ENCODE measurements at places on chromosomes 11 and 22.
A peak's percentile ranks its signal among the peaks of the same experiment; 100 is the strongest.

DNA sequence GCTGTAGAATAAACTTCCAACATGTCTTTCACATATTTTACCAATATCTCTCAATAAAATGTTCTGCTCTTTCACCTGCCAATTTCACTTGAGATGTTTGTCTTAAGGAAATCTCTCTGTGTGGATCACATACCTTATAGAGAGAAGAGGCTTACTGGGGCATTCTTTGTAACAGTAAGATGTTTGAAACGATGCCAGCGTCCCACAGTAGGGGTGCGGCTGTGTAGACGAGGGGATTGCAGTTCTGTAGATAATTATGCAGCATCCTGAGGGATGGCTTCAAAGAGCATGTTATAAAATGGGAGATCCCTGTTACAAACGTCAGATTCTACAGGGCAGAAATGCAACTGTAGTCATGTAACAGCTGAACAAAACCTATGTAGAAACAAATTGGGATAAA is 200.0 kb downstream of the TBC1D22A start:
- no peak for ATAC-seq

- ATAC-seq, result no peak
Observed at GRCh38 chr11:3188496-3189195, 23.5 kb upstream of the OSBPL5 start.

DNA sequence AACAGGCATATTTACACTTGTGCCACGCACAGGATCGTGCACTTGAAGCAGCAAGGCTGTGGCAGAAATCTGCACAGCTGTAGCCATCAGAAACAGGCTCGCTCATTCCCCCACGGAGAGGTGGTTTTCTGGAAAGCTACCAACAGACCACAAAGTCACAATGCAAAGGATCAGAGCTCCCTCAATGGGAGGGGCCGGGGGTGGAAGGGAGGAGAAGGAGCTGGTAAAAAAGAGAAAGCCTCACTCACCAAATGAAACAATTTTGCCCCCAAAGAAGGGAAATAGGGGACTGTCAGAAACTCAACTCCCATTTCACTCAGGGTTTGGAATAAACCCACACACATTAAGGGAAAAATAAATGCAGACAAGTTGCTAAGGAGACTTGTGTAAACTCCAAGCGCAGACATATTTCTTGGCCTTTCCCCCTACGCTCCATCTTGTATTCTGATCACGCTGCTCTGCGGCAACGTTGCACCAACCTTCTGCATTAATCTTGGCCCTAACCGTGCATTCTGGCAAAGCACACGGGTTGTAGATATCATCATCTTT is 43.2 kb upstream of the BLID start:
- no peak for ATAC-seq

DNA sequence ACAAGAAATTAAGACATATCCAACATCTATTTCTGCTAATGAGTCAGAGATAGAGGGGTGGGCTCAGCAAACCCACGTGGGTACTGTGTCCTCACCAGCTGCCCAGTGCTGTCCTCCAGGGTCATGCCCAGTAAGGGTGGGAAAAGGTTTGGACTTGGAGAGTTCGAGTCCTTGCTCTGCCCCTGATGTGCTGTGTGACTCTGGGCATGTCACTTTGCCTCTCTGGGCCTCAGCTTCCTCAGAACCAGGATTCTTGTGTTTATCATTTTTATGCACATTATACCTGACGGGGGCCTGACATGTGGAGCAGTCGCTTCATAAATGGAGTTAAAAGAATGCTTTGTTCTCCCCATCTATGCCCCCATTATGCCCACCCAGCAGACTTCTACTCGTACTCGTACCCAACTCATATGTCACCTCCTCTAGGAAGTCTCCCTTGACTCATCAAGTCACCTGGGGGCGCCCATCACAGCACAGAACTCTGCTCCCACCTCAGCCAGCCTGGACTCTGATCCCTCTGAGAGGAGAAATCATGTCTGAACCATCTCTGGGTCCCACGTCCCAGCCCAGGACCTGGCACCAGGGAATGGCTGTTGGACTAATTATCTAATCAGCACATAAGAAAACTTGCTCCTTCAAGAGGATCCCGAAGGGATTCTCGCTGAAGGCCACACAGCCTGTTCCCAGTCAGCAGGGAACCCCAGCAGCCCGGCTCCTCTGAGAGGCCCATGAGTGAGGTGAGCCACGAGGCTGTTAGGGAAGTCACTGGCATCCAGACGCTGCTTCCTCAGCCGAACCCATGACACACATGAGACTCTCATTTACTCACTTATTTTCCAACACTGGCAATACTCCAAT is 38.7 kb upstream of the TSKU start:
- no peak for ATAC-seq

GRCh38 chr11:129042503-129042902 is 99.8 kb upstream of the TP53AIP1 start:
- no peak for ATAC-seq

DNA sequence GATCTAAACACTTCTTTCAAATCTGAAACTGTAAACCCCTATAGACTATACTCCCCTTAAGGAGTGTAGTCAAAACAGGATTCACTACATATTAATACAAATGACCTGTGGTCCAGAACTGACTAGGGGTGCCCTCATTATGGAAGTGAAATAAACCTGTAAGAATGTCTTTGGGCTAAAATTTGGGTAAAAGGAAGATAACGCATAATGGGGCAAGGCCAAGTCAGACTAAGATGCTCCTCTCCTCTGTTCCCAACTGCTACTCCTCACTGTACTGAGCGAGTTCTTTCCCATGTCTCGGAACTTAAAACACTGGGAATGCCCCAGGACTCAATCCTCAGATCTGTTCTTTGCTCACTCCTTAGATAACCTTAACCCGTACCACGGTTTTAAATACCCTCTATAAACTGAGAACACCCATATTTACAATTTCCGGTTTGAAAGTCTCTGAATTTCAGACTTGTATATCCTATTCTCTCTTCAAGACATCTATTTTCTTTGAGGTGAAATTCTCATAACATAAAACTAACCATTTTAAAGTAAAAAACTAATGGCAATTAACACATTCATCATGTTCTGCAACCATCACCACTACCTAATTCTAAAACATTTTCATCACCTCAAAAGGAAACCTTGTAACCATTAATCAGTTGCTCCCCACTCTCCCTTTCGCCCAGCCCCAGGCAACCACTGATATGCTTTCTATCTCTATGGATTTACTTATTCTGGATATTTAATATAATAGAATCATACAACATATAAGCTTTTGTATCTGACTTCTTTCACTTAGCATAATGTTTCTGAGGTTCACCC is 4.0 kb downstream of the THAP12 start:
- ATAC-seq, result no peak

- peak; percentile 97 for ATAC-seq
Observed at GRCh38 chr22:17303840-17304779, 65.2 kb upstream of the CECR2 start.

DNA sequence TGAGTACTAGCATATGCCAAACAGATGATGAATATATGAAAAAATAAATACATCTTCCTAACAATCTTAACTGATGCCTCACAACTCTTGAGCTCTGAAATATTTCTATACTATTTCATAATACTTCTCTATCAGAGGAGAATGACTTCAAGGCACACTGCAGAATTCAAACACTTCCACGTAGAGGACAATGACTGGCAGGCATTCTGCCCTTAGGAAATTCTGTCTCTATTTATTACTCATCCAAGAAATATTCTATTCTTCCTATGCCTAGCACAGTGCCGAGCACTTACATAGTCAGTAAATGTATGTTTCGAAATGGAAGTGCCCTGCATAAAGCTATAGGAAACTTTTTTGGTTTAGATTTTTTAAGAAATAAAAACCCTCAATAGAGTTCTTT is 809.1 kb downstream of the DLG2 start:
- ATAC-seq, result no peak

DNA sequence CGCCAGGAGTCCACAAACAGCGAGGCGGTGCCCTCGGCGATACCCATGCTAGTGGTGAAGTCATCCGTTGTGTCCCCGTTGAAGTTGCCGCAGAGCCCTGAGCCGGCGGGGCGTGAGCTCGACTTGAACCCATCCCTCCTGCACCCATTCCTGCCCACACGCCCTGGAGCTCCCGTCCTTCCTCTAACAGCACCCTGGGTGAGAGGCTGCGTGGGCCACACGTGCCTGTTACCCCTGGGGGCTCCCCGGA is 8.3 kb downstream of the MUC6 start:
- no peak for ATAC-seq
